ENCODE measurements at places on chromosomes 12 and 14.

DNA sequence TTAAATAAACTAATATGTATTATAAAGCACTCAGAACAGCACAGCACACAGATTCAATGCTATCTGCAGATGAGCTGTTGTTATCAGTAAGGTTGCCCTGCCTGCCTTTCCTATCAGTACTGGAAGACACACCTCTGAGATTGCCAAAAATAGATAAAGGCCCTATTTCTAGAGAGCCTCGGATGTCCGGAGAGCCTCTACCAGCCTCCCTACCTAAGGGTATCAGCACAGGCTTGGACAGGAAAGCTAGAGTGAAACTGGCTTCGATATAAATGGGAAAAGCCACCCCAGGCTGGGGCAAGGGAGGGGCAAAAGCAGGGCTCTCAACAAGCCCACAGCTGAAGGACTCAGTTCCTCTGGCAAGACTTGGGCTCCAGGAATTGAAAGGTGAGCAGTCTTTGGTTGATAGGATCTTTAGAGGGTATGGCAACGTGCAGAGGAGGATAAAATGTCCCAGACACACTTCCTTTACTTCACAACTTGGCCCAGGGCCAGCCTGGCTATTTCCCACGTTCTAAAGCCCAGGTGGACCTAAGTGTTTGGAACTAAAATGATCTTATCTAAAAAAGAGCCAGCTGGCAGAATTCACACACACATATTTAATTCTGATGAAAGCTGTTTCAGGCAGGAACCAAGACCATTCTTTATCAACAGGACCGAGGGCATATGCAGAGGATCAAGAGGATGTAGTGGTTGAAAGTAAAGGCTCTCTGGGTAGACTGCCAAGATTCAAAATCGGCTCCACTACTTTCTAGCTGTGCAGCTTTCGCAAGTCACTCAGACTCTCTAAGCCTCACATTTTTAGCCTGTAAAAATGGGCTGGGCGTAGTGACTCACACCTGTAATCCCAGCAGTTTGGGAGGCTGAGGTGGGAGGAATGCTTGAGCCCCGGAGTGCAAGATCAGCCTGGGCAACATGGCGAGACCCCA lies 37.8 kb upstream of the ITPR2 start:
- no peak for DNase-seq

- DNase-seq, result no peak
Observed at GRCh38 chr12:65607401-65607841, 216.9 kb upstream of the HMGA2 start.

DNA sequence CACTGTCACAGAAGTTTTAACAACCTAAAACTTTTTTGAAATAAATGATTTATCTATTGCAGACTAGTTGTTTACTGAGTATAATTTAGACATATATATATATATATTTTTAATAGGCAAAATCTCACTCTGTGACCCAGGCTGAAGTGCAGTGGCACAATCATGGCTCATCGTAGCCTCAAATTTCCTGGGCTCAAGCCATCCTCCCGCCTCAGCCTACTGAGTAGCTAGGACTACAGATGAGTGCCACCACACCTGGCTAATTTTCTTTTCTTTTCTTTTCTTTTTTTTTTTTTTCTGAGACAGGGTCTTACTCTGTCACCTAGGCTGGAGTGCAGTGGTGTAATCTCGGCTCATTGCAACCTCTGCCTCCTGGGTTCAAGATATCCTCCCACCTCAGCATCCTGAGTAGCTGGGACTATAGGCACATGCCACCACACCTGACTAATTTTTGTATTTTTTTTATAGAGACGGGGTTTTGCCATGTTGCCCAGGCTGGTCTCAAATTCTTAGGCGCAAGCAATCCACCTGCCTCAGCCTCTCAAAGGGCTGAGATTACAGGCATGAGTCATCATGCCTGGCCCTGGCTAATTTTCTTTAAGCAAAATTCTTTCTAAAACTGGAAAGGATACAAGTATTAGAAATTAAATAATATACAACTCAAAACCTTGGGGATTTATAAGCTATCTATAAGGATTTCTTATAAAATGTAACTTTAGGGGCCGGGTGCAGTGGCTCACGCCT lies 23.1 kb downstream of the EEA1 start:
- no peak for DNase-seq

DNA sequence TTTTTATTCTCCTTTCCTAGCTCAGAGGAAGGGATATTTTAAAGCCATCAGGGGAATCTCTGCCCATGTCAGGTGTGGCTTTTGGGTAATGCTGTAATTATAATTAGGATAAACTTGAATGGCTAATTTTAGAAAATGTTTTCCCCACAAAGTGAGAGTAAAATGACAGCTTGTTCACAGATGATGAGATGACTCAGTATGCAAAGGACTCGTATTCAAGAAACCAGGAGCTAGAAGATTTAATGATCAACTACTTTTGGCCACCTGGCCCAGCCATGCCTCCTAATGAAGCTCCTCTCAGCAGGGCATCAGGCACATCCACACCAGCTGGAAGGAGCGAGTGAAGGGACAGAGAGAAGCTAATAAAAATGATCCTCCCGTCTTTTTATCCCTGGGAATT lies 29.0 kb upstream of the PLEKHG7 start:
- DNase-seq, result no peak

DNA sequence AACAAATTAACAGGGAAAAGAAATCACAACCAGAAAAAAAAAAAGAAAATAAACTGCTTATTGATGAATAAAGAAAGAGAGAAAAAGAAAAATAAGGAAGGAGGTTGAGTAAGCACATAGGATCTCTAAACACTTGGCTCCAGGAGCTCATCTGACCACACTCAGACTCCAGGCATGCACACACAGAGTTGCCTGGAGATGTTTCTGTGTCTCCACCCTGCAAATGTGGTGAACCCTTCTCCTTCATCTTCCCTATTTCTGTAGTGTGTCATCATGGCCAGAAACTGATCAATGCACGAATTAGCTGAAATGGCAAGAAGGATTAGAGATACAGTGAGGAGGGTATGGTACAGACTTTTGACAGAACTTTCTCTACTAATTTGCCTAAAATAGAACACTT lies 20.2 kb downstream of the OR4N2 start:
- no peak for DNase-seq

DNA sequence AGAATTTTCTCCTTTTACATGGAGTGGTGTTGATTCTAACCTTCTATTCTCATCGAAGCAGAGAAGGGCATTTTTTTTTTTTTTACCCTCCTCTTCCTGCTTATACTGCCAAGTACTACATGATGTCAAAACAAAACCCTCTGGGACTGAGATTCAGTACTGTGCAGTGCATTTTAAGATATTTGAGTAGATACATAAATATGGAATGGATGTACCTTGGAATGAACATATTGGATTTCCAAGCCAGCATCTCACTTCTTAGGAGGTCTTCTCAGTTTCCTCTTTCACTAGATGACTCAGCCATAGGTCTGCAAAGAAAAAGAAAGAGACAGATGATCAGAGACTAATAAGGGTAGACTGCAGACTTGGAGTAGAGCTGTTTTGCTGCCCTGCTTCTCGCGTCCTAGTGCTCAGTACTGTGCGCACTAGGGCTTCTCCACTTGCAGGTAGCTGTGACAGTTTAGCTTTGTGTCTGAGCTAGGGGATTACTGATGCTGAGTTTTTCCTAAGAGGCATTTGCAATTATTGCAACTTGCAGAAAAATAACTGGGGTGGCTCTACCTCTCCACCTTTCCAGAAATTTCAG lies 20.4 kb downstream of the TPH2 start:
- DNase-seq, result no peak

DNA sequence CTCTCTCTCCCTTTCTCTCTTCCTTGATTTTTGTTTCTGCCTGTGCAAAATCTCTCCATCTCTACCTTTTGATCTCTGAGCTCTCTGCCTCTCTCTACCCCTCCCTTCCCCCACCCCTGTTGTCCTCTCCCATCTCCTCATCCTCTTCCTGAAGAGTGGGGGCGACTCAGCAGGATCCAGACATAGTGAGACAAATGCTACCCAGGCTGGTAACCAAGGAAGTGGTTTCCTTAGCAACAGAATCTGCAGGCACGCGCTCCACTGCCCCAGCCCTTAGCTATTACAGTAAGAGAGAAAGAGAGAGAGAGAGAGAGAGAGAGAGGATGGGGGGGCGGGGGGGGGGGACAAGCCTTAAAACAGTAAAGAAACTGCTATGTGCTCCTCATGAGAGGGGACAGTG lies 85.6 kb downstream of the CMKLR1 start:
- DNase-seq, result no peak

- no peak for DNase-seq
Observed at GRCh38 chr12:68641138-68641537, 30.4 kb downstream of the RAP1B start.

All from CD14-positive monocyte (primary cell).